T1000 (cell line): ENCODE measurements at places on chromosomes 4 and X.

GRCh38 chrX:101507372-101507771, 22.1 kb downstream of the ARMCX4 start:
- DNase-seq: no peak

DNA sequence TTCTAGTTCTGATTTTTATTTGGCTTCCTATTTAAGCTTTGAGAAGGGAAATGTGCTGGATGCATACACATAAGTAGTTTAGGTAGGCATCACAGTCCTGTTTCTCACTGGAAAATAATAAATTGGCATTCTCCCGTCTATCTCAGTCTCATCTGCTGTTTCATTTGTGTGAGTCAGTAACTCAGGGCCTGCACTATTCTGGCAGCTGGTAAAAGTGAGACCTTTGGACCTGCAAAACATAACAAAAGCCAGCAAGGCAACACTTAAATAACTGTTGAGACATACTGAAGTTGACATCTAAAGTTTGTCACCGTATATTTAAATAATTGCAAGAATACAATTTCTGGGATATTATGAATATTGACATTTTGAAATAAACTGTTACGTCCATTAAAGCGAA, 8.6 kb upstream of the UBQLN2 start:
- DNase-seq: no peak

- DNase-seq: no peak
Observed at GRCh38 chr4:162392946-162393345, 229.1 kb upstream of the FSTL5 start.

GRCh38 chrX:7946960-7947359, 19.7 kb upstream of the PNPLA4 start:
- no peak for DNase-seq

DNA sequence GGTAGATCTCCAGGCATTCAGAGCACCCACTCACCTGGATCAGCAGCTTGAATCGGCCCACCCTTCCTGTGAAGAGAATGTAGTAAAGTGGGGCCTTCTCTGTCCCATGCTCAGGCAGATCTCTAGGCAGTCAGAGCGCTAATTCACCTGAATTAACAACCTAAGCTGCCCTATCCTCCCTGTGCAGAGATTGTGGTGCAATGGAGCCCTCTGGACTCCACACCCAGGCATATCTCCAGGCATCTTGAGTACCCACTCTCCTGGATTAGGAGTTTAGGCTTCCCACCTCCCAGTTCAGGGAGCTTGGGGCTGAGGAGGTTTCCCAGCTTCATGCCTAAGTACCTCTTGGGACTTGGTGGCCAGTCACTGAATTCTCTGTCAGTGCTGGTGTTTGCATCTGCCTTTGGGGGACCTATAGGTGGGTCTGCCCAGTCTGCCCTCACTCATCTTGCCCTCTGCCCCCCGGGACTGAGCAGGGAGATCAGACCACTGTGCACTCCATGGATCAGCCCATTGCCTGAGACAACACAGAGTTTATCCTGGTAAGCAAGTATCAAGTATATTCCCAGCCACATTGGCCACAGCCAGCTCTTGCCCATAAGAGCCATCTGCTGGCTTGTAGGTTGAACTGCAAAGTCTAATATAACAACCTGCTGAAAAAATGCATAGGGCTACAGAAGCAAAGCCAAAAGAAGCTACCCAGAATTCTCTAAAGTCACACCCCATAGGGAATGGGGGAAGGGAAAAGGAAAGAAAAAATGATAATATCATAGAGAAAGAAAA, 372.9 kb downstream of the KLHL13 start:
- DNase-seq: no peak

DNA sequence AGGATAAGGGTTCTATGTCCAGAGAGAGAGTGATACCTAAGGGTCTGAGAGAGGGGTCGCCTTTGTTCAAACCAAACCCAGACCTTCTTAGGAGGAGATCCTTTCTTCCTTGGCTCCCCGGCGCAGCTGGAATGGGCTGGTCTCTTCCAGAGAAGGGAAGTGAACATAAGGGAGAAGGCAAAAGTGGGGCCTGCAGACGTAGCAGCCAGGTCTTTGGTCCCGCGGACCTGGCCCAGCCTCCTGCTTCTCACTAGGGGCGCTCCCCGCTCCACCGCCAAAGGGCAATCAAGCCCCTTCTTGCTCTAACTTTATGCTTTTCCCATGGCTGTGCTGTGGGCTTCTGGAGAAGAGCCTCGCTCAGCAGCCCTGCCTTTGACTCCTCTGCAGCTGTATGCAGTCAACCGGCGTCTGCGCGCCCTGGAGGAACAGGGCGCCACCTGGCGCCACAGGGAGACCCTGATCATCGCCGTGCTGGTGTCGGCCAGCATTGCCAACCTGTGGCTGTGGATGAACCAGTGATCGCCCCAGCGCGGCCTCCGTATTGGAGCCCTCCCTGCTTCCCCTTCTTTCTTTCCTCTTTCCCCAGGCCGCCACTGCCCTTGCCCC, 6.5 kb downstream of the FATE1 start:
- no peak for DNase-seq

DNA sequence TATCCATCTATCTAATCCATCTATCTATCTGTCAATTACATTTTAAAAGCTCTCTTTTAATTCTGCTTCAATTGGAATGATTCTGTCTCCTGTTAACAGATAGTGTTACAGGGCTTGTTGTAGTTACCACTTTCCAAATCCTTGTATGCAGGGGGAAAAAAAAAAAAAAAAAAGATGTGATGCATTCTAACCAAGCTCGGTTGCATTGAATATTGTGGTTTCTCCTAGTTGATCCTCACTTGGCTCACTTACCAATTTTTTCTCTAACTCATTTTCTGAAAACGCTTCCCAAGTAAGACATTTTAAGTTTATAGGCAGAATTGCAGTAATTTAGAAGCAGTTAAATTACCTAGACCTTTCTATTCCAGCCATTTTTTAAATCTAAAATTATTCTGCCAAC, 327.9 kb upstream of the PITX2 start:
- no peak for DNase-seq

DNA sequence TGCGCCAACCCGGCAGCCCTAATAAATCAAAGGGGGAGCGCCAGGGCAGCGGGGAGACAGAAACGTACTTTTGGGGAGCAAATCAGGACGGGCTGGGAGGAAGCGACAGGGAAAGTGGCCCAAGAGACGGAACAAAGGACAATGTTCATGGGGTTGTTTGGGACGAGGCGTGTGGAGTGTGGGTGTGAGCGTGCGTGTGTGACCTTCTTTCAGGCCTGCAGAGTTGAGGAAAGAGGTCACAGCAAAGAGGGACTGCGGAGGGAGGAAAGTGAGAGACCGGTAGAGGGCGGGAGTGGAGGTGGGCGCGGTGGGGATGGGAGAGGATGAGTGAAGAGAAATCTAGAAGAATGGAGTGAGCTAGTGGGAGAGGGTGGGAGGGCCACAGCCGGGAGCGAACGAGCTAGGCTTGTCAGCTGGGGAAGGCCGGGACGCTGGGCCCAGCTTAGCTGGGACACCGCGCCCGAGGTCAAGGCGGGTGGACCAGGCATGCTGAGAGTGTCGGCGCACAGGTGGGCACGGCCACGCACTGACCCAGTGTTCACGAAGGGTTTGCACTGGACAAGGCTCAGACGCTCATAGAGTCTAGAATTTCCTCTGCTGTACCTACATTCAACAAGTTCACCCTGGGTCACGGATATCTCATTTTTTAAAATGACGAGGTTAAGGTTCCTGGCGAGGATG, 14.7 kb upstream of the PITX2 start:
- DNase-seq: no peak

GRCh38 chr4:54256491-54257486, 27.7 kb downstream of the PDGFRA start:
- no peak for DNase-seq

- DNase-seq: no peak
Observed at GRCh38 chr4:2802618-2803531, 10.0 kb downstream of the SH3BP2 start.

GRCh38 chrX:140712413-140713173, 3.0 kb downstream of the LINC00632 start:
- peak; percentile 72 for DNase-seq

- DNase-seq: no peak
Observed at GRCh38 chrX:8870411-8870810, 69.2 kb upstream of the FAM9A start.

GRCh38 chr4:109495514-109495913, 61.9 kb downstream of the SEC24B start:
- no peak for DNase-seq

- no peak for DNase-seq
Observed at GRCh38 chr4:150217192-150217591, 138.9 kb downstream of the DCLK2 start.

DNA sequence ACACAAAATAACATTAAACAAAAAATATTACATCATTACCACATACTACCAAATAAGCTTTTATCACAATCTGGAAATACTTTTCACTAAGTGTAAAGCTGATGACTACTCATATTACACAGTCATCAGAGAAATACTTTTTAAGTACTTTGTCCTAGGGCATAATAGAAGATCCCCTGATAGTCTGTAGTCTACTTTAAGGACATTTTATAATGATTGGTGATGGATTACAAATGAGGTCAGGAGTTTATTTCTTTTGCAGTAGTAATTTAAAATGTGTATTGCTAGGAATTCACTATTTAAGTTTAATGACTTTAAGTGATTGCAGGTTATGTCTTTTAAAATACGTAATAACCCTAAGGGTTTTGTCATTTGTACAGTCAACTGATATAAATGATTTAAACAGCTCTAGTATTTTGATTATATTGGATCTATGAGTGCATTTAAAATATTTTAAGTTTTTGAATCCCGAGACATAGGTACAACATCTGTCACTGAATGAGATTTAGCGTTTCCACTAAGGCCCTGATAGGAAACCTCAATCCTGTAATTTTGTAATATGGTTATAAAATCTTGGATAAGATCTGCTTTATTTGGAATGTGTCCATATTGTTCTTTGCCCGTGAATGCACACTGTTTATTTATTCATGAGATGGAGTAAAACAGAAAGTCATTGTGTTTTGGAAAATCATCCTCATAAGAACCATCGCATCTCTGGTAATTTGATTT, 189.5 kb downstream of the ARAP2 start:
- DNase-seq: no peak

- DNase-seq: no peak
Observed at GRCh38 chrX:142312591-142312990, 107.5 kb upstream of the MAGEC2 start.

DNA sequence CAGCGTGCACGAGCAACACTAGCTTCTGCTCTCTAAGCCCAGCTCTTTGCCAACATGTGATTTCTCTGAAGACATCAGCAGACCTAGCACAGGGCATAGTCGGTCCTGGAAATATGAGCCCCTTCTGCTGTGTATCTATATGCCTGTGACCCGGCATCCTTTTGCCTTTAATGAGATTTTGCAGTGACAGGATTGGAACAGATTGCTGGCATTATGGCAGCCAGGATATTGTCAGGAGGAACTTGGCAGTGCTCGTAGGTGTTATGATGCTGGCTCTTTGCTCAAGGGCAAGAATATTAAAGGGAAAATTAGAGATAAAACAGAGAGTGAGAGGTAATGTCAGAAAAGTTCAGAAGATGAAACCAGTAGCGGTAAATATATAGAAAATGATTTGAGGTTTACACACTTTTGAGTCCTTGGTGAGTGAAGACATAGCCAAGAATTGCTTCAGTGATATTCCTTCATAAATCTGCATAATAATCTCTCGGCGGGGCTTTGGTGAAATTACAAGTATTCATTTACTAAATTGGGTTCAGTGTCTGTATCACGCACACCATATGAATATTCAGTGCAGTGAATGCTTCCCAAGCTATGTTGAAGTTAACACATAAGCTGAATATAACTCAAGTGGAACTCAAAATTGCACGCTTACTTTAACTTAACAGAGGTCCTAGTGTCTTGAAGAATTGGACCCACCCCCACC, 502.1 kb upstream of the NR3C2 start:
- DNase-seq: no peak

- no peak for DNase-seq
Observed at GRCh38 chr4:137610960-137611359, 78.7 kb upstream of the PCDH18 start.

GRCh38 chr4:38605753-38606586, 58.0 kb upstream of the KLF3 start:
- DNase-seq: no peak

DNA sequence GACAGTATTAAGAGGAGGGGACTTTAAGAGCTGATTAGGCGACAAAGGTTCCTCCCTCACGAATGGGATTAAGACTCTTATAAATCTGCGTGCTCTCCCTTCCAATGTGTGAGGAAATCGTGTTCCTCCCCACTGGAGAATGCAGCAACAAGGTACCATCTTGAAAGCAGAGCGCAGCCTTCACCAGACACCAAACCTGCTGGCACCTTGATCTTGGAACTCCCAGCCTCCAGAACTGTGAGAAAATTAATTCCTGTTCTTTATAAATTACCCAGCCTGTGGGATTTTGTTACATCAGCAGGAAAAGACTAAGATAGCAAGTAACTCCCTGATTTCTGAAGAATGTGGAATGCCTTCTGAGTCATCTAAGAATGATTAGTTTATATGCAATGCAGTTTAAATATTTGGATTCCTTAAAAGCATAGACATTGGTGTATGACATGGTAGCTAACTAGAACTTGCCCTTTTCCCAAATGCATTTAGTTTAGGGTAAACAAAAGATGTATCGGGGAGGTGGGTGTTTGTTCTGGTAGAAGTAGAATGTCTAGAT, 86.1 kb downstream of the USP46 start:
- no peak for DNase-seq

DNA sequence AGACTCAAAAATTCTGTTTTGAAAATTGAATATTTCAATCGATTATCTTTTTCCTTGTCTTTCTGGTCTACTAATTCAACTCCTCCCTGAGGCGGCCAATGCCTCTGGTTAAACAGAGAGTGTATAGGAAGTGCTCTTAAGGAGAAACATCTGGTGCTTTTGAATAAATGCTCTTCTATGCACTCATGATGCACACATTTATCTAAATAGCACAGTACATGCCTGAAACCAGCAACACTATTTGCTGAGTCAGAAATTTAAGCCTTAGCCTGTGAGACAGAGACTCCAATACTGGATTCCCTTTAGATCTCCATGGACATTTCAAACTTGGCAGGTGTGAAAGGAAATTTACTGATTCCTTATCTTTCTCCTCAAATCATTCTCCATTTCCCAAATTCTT, 118.6 kb downstream of the SLIT2 start:
- no peak for DNase-seq

DNA sequence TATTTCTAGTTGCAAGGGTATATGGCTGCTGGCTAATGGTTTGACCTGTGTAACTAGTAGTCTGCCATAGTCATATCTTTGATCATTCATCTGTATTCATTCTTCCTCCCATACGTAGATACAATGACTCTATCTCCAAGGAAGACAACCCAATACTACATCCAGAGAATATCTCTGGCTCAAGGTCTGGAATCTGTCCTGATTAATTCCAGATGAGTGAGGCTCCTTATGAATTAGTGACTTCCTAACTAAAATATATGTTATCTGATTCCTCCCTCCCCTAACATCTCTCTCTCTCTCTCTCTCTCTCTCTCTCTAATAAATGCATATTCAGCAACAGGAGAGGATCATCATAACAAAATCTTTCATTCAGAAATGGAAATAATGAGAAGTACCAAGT, 641.5 kb downstream of the FAT4 start:
- no peak for DNase-seq

DNA sequence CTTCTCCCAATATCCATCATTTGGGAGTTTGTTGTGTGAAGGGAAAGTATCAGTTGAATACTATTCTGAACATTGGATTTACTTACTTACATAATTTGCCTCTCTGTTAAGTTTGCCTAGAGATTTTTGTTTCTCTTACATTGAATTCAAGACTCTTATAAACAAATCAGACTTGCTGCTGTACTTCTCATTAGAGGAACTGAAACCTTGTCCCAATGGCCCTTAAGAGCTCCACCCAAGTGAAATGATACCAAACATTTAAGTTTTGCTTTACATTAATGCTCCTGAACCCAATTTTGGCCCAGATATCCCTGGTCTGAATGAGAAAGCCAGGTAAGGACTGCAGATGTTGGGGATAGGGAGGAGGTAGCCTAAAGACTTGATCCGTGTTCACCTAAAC, 32.0 kb downstream of the HAND2 start:
- DNase-seq: no peak
